ENCODE measurements at places on chromosomes 1 and 21.
A peak's percentile ranks its signal among the peaks of the same experiment; 100 is the strongest.

DNA sequence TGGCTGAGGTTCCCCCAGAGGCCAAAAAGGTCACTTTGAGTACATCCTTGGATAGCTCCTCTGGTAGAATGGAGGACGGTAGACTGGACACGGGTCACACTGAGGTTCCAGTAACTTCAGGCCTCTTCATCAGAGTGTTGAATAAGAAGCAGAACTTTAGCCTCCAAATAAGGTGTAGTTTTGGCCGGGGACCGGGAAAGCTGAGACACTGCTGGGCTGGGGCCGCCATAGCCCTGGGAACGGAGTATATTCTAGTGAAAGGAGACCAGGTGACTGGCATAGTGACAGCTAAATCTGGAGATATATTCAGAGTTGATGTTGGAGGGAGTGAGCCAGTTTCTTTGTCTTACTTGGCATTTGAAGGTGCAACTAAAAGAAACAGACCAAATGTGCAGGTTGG is 84.1 kb downstream of the EVA1C start:
- DNase-seq, result no peak

GRCh38 chr21:15401331-15401730 is 328.5 kb upstream of the USP25 start:
- DNase-seq, result no peak

DNA sequence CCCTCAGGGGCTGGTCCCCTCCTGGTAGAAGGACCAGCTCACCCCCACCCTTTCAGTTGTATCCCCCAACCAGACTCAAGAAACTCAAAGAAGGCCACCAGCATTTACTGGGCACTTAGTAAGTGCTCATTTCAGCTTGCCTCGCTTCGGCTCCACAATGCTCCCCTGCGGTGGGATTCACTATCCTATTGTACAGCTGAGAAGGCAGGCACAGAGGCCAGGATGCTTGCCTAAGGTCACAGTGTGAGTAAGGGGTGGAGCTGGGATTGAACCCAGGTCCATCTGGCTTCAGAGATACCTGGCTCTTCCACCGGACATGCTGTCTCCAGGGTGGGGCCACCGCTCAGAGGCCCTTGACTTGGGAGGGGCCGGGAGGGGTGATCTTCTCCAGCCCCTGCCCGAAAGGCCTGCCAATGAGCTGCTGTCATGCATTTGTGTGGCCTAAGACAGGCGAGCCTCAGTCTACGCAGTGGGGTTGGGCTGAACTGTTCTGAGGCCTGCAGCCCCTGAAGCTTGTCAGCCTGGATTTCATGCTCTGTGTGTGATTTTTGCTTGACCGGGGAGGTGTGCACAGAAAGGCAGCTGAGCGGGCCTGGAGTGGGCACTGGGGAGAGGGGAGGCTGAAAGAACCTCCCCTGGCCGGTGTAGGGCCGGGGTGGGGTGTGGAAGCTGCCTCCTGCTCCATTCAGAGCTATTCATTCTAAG is 48.1 kb downstream of the DMRTB1 start:
- DNase-seq, result no peak

DNA sequence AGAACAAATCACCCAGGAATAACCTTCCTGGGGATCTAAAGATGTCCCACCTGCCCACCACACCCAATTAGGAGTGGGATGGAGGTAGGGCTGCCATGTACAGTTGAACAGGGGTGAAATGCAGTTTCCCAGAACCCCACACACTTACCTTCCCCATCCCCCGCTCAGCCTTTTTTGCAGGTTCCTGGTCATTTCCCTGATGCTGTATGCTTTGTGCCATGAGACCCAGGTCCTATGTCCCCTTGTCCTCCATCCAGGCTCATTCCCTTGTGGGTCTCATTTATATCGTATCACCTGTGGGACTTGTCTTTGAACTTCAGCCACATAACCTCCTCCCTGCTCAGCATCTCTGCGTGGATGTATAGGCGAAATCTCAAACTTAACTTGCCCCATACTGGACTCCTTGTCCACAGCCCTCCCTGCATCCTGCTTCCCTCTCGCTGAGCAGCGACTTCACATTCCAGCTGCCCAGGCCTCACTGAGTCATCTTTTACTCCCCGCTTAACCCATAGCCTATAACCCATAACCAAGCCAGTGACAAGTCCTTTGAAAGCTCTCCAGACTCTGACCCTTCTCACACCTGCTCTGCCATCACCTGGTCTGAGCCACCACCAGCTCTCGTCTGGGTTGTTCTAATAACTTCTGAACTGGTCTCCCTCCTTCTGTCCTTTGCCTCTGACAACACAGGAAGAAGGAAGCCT is 4.7 kb downstream of the LDLRAD2 start:
- no peak for DNase-seq

DNA sequence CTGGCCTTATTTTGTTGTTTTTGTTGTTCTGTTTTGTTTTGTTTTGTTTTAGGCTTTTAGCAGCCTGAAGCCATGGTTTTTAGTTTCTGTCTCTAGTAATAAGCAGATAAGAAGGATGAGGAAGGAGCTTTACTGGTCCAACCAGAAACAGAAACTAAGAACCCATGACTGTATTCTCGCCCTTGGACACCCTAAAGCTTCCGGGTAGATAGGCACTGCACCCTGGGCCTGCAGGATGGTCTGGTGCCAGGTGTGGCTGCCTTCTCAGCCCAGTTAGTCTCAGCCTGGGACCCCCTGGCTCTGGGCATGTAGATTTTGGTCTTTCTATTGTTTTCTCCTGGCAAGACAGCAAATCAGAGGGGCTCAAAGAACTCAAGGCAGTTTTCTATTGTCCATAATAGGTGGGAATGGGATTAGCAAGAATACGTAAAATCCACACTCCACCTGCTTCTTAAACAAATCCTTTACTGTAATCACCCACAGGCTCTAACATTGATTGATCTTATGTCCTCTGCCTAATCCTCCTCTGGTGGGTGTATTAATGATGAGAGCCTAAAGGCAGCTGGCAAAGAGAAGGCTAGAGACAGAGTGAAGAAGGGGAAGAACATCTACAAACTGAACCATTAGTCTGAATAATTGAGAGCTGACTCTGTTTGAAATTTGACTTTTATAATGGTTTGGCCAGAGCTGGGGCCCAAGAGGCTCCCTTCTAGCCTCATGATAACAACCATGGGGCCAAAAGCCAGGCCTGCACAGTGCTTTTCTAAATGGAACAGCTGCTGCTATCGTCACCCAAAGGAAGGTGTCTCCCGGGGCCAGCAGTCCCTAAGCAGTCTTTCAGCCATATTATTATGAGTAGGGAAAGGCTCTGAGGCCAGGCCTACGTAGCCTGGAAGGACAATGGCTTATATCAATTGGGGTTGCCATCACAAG is 106.8 kb upstream of the ATP1A1 start:
- no peak for DNase-seq

DNA sequence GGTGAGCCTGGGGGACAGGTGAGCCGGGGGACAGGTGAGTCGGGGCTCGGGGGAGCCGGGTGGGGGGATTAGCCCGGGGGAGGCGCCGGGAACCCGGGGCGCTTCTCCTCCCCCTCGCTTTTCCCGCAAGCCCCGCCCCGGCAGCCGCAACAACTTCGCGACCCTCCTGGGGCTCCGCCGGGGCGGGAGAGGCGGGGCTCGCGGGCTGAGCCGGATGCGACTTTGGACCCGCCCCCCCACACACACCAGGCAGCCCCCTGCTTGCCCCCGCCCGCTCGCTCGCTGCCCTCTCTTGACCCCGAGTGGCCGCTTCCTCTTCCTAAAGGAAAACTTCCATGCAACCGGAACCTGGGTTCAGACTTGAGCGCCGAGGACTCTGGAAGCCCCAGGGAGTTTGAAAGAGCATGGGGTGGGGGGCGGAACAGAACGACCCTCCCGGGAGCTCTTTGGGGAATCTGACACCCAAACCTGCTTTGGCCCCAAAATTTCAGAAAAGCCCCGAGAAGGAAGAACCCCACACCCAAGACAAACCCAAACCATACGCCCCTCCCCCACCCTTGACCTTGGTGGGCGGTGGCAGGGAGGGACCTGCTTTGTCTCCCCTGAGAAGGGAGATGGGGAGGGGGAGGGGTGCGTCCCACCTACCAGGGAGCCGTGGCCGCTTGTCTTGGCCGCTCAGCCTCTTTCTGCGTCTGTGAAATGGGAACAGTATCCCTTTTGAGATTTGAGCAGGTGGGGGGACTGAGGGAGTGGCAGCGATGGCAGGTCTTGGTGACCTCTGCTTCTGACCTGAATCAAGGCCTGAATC is 550 bp downstream of the ARHGEF16 start:
- no peak for DNase-seq

DNA sequence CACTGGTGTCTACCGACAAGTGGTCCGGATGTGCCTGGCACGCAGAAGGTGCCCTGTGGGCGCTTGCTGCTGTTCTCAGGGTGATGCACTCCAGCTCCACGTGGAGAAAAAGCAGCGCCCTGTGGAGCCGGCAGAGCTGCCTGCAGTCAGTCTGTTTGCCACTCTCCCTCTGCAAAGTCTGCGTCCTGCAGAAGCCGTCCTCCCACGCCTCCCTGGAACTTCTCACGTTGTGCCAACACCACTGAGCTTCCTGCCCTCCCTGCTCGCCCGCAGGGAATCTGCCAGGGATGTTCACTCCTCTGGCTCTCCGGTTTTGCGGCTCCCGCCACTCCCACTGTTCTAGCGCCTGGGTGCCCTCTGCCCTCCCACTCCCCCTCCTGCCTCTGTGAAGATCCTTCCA is 19.8 kb upstream of the UBXN10 start:
- no peak for DNase-seq

- no peak for DNase-seq
Measured at GRCh38 chr1:42838482-42839190, 7.8 kb upstream of the ZNF691 start.

DNA sequence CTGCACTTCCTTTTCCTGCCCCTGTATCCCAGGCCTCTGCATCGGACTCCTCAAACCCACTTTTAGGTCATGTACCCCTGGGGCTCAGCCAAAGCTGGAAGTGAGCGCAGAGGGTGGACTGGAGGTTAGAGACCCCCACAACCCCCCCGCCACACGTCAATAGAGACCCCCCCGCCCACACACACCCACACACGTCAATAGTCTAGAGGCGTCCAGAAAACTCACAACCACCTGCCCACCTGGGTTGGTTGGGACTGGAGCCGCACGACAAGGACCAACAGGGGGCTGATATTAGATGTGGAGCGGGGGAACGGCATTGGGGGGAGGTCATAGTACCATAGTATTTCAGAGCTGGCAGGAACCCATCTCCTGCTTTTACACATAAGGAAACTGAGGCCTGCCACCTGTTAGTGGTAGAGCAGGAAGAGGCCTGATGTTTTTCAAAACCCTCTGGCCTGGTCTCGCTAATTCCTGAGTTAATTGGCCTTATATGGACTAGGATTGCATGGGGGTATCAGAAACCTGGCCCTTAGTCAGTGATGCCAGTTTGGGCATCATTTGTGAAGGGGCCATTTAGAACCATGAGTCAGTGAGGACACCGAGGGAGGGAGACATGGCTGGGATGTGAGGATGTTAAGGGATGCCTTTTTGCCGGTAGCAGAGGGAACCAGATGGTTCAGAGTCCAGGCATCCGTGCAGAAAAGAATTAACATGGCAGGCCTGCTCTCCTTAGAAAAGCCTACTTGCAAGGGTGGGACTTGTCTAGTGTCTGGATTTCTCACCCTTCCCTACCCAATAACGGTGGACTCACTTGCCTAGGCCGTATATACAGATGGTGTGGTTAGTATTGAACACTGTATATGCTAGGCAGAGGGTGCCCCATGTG is 1.1 kb downstream of the NENF start:
- no peak for DNase-seq

DNA sequence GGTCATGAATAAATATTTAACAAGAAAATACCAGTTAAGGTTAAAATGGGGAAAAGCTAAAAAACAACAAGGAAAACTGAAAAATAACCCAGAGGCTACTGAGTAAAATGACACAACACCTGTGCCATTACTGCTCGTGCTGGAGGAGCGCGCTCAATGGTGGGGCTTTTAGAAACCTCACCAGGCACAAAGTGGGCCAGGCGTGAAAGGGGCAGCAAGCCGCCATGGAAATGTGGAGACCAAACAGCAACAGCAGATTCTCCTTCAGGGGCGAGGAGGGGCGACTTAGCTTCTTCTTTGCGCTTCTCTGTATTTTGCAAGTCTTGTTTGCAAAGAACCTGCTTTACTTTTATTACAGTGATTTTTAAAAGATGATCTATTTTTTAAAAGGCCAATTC is 18.9 kb upstream of the SPATC1L start:
- DNase-seq, result no peak

- no peak for DNase-seq
Measured at GRCh38 chr1:28595412-28596191, 3.5 kb downstream of the RAB42 start.

DNA sequence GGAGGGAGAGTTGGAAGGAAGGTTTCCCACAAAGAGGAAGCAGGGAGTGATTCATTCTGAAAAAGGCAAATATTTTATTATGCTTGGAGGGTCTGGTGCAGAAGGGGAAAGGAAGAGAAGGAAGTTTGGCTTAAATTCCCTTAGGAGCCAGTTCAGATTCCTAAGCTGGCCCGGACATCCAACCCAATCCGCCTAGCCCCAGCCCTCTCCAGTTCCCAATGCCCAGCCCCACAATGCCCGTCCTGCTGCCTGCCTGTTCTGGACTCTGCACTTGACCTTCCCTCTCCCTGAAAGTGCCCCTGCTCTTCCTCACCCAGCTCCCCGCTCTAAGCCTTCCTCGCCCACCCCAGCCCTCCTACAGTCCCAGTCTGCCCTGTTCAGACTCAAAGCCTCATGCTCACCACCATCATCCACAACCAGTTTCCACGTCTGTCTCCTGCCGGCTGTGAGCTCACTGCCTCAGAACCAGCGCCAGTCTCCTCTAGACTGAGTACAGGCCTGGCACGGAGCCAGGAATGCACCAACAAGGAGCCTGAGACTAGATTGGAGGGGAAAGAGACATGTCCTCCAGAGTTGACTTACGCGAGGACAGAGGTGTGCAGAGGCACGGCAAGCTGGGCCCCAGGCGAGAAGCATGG is 18.9 kb downstream of the CAPN2 start:
- DNase-seq, result peak; percentile 68

- DNase-seq, result peak; percentile 89
Measured at GRCh38 chr1:41618066-41618825, 133.8 kb upstream of the EDN2 start.

DNA sequence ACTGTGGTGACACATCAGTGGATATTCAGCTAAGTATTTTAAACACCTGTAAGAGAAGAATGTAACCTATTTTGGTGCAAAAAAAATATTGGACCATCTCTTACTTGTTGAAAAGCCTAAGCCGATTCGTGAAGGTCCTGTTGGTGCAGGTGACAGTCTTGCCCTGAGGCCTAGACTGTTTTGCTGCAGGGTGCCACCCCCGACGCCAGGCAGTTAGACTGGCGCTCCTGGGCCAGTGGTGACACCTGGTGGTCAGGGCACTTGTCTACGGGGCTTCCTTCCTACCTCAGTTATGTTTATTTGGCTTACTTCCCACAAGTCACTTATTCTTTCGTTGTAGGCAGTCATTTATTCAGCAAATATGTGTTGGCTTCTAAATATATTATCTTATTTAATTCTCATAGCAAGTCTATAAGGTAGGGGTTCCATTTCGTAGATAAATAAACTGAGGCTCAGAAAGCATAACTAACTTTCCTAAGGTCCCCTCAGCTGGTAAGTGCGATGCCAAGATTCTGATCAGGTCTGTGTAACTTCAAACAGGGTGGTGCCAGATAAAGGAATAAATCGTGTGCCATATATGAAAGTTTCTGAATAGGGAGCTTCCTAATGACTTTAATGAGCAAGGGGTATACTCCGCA is 1.9 kb downstream of the EEIG2 start:
- peak; percentile 70 for DNase-seq
